ENCODE measurements at places on chromosomes 7 and 10.

DNA sequence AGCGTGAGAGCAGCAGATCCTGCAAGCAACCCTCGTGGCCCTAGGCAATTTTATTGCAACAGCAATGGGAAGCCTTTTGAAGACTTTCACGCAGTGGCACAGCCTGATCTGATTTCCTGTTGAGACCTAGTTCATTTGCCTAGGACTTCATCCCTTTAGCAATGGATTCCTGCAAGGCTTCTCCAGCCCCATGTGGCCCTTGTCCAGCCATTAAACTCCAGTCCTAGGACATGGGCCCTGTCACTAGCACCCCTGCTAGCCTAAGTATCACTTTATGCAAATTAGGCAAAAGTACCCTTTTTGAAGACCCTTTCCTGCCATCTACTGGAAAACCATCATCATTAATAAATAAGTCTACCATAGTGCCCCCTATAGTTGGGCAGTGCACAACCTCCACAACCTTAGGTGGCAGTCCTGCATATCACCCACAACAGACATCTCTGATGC is 379.4 kb downstream of the GALNT17 start:
- no peak for DNase-seq

- no peak for DNase-seq
Observed at GRCh38 chr7:70761711-70762328, 370.1 kb upstream of the GALNT17 start.

DNA sequence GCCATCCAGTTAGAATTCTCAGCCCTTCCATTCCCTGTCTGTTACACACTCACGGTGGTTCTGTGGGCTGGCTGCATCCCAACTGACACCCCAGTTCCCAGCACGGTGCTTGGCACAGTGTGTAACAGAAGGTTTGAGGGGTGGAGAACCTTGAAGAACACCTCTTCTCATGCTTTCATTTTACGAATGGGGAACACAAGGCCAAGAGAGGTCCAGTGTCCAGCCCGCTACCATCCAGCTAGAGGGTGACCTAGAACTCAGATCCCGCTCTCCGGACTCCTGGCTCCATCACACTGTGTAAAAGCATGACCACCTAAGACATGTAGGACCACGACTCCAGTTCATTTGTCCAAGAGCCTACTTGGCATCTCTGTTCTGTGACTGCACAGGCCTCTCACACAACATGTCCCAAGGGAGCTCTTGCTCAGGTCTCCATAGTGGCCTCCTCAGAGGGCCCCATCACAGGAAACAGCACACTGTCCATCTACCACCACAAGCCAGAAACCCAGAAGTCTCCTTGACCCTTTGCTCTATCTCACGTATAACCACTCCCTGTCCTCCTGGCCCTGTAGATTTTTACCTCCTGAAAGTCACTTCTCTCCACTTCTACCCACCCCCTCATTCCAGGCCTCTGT is 2.8 kb upstream of the CDH23 start:
- DNase-seq: no peak

DNA sequence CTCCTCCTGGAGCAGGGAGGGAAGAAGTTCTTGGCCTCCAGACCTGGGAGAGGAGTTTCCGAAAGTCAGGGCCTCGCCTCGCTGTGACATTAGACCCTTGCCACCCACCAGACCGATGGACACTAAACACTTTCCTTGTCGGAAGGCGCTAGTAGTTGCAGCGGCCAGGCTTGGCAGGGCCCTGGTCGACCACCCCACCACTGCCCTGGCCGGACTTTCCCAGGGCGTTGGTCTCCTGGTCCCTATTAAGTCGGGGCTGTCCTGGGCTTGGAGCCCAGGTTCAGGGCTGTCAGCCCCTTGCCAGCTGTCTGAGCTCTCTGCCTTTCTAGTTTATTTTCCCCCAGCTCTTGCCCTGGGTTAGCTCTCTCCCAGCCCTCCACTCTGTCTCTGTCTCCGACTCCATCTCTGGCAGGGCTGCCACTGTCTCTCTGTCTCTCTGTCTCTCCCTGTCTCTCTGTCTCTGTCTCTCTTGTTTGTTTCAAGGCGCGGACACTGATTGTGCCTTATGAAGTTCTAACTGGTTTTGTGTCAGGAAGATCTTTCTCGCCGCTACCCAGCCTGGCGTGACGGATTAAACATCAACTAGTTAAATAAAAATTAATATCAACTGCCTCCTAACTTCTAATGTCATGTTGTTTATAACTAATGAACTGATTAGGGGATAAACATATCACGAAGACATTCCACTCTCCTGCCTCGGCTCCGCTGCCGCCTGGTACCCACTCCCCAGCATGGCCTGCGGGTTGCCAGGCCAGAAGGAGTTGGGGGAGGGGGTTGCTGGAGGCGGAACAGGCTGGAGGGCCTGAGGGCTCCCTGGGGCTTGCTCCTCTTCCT is 13.8 kb upstream of the PAX2 start:
- DNase-seq: peak; percentile 59

- DNase-seq: no peak
Observed at GRCh38 chr10:79097021-79097872, 28.5 kb downstream of the ZMIZ1 start.

- no peak for DNase-seq
Observed at GRCh38 chr7:54860003-54860775, 101.2 kb upstream of the SEC61G start.

DNA sequence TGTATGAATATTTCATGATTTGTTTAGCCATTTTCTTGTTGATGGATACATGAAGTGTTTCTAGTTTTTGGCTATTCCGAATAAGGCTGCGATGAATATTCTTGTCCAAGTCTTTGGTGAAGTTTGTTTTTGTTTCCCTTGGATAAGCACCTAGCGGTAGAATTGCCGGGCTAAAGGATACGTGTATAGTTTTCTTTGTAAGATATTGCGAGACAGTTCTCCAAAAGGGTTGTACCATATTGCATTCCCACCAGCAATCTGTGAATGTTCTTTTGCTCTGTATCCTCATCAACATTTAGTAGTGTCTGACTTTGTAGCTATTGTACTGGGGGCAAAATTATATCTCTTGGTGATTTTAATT is 142.6 kb downstream of the DOCK1 start:
- DNase-seq: no peak
